ENCODE measurements at places on chromosomes 3 and 15.

DNA sequence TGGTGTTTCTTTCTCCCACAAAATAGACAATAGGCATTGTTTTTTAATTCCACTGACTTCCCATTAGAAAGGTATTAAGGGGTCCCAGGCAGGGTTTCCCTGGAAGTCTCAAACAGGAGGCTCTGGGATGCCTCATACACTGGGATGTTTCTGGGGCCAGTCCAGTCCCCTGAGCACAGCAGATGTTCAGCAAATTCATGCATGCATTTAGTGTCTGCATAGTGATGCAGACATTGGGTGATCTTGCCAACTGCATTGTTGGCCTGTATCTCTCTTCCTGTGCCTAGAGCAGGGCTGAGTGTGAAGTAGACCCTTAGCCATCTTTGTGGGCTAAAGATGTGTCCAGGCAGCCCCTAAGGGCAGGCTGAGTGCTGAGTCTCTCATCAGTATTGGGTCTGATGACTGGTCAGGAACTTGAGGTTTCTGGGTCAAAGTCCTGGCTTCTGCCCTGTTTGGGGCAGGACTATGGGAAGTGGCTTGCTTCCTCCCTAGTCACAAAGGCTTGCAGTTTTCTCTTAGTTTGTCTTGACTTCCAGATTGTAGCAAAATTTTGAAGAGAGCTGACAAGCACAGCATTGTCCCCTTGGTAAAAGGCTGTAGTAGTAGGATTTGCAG lies 56.5 kb downstream of the BSN start:
- no peak for DNase-seq

DNA sequence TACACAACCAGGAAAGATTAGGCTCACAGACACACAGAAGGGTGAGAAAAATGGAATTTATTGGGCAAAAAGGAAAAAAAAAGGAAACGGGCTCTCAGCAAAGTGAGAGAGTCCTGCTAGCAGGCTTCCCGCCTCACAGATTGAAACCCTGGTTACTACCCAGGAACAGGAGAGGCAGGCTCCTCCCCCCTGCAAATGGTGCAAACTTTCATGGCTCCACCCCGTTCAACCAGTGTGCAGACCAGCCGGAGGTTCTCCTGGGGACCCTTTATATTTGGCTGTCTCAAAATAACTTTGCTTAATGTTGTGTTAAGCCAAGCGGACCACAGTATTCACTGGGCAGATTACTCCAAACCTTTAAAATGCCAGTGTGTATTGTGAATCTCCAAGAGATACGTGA lies 40.3 kb downstream of the IL1RAP start:
- no peak for DNase-seq

DNA sequence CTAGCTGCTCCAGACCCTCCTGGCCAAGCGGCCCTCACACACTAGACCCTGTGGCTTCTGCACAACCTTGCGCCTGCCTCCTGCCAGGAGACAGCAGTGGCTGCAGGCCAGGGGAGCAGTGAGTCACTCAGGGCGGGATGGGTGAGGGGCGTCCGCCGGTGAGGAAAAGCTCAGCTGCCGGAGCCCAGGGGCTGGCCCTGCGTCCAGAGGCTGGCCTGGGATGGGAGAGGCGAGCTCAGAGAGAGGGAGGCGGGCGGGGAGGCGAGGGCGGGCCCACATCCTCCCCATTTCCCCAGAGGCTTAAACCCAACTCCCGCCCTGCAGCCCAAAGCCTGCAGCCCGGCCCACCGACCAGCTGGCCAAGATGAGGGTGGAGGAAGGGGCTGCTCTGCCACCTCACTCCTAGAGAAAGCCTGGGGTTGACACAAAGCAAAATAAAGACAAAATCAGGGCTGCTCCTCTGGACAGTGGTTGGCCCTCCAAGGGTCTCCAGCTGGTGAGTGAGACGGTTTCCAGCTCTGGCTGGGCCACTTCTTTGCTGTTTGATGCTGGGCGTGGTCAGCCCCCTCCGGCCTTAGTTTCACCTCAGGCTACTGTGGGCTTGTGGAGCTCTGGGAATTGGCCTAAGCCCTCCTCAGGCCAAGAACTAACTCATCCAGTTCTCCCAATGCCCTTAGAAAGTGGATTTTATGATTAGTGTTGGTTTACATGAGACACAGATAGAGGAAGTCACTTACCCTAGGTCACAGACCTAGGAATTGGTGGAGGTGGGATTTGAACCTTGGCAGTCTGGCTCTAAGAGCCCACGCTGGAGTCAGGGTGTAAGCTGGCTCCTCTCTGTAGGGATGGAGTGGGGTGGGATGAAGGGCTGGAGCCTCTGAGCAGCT lies 50.6 kb downstream of the IQSEC1 start:
- DNase-seq, result peak; percentile 75

- DNase-seq, result no peak
Measured at GRCh38 chr3:122132949-122133540, 50.4 kb upstream of the CASR start.

DNA sequence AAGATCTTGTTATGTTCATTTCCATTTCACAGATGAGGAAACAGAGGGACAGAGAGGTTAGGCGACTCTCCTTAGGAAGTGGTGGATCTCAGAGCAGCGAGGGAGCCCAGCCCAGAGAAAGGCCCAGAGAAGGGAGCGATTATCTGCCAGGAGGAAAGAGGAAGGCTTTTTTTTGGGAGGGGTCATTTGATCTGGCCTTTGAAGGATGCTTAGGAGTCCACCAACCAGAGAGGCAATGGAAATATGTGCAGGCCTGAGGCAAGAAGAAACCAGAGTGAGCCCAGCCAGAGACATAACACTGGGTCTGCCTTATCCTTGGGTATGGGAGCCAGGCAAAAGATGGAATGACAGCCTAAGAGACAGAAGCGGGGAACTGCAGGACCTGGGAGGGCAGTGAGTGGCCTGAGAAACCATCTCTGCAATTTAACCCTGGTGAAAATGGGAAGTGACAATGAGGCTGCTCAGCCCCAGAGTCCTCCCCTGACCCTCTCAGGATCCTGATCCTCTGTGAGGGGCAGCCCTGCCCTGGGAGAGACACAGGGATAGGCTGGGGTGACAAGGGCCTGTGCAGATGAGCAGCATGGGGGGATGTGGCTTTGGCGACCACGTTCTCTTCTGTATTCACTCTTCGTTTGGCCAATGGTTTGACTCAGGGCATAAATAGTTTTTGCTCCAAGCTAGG lies 163.2 kb downstream of the WNT7A start:
- no peak for DNase-seq

DNA sequence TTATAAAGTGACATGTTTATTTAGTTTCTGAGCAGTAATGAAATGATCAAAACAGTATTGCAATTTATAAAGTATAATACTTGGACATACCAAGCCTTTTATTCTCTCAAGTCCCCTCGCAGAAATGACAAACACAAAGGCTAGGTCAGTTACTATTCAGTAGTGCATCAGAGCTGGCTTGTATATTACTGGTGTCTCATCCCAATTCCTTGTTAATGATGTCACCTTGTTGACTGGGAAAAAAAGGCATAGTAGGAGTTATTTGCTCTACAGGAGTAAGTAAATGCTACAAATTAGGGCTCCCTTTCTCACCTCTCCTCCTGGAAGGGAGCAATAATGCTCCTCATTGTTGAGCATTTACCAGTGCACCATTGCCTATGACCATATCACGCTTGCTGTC lies 317.6 kb downstream of the CHL1 start:
- no peak for DNase-seq

- DNase-seq, result peak; percentile 23
Measured at GRCh38 chr15:70892002-70892911, at the start of the genes LRRC49 and THAP10. TSS of gene LRRC49 (plus strand) at chr15:70892826. CDS start at chr15:70892895, 69 bp downstream. TSS of gene THAP10 (minus strand) at chr15:70892433. CDS start at chr15:70892272, 161 bp downstream.

GRCh38 chr3:171311784-171312183 lies 148.4 kb downstream of the TNIK start:
- no peak for DNase-seq

DNA sequence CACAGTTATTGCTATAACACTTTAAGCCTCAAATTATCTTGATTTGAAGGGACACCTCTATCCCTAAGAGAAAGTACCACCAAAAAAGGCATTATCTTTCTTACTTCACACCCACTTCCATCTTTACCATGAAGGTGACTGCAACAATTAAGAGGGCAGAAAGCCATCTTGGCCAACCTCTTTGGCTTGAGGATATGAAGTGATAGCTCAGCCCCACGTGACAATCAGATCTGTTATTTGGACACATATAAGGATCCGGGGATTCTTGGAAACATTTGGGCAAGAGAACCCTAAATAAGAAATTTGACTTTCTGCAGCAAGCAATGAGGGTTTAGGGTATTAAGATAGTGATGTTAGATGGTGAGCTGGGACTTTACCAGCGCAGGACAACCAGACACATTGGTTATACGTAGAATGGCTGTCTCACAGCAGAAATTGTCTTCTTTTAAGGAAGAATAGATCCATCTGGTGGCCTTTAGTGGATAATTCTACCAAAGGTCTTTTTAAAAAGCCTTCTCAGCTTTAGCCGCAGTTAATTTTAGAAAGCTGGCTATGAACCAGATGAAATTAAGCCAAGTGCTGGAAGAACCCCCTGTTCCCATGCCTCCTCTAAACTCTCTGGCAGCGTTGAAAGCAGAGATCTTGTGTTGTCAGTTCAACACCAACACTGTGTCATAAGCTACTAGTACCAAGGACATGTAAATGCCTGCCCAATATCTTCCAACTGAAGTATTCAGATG lies 12.3 kb downstream of the HCLS1 start:
- DNase-seq, result no peak

GRCh38 chr3:149330609-149331331 lies 2.7 kb downstream of the TM4SF18 start:
- DNase-seq, result no peak

DNA sequence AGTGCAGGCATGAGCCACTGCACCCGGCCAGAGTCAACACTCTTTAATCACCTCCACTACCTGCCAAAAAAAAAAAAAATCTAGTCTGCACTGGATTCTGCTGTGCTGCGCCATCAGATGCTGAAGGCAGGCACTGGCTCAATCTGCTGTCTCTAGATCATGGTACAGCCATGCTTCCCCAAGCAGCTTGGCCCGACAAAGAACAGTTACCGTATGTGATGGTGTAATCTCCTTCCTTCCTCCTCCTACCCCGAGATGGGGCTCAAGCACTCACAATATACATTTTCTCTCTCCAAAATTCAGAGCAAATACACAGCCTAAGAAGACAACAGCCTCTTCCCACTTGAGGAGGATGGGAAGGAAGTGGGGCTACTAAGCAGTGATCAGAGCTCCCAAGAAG lies 45.1 kb downstream of the DAPK2 start:
- no peak for DNase-seq

DNA sequence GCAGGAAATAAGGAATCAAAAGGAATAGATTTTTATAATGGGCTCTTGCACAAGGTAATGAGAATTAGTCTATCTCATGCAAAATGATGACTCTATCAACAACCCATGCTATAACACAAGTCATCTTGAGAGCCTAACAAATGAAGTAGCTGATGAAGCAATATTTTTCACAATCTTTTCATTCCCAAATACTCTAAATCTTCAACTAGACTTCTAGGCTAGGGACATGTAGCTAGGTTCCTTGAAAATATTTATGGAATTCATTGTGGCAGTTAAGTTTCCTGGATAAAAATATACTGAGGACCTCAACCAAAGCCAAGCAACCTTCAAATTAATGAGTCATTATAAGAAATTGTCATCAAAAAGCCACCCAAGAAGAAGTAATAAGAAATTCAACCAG lies 55.4 kb downstream of the DCBLD2 start:
- no peak for DNase-seq

DNA sequence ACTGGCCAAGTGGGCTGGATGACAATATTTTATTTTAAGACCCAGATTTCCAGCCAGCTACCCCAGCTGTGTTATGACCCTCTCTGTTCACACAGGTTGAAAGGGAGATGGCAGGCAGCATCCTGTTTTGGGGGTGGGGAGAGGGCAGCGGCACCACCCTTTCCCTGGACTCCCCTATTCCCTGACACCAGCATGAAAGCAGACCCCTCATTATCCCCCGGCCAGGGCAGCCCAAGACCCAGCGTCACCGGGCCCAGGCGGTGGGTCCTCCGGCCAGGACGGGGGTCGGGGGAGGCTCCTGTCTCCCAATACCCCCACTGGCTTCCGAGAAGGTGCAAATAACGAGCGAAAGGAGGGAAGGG lies 127.6 kb upstream of the MEF2A start:
- DNase-seq, result no peak

DNA sequence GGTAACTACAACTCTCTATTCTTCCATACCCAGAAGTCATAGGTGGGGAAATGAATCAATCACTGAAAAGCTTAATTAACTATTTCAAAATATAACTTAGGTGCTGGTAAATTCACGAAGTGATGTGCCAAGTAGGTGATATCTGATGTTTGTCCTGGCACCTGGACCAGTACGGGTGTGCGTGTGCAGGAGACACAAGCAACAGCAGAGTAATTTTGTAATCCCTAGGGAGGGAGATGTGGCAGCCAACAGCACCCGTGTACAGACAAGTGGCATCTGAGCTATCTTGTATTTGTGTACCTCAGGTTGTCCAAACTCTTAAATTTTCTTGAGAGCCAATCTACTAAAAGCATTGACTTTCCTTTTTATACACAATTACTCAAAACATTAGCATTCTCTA lies 22.8 kb downstream of the USF3 start:
- no peak for DNase-seq

- peak; percentile 73 for DNase-seq
Measured at GRCh38 chr3:42195879-42196330, 70.1 kb downstream of the CCK start.

- no peak for DNase-seq
Measured at GRCh38 chr3:39935261-39935660, 125.9 kb downstream of the MYRIP start.

DNA sequence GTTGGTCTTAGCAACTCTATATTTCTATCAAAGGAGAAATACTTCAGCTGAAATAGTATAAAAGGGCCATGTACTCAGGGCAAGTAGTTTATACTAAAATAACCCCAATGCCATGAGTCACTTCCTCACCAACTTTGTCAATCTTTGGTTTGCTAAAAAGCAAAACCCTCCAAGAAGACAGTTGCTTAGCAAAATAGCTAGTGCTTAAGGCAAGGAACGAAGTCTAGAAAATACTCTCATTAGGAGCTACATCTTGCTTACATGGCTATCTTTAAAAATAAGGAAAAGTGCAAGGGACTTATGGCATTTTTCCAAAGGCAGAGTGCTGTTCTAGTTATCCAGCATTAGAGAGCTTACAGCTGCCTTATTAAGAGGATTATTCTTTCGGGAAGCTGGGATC lies 28.4 kb downstream of the P3H2 start:
- DNase-seq, result no peak

- DNase-seq, result no peak
Measured at GRCh38 chr15:40739047-40739446, 16.0 kb downstream of the RMDN3 start.

GRCh38 chr3:143203848-143204247 lies 84.3 kb downstream of the CHST2 start:
- no peak for DNase-seq

GRCh38 chr3:178948546-178948945 lies 123.1 kb downstream of the ZMAT3 start:
- no peak for DNase-seq

GRCh38 chr3:103126115-103126514 lies 691.3 kb downstream of the ZPLD1 start:
- DNase-seq, result no peak

- no peak for DNase-seq
Measured at GRCh38 chr15:48010316-48010715, 110.5 kb upstream of the SLC24A5 start.

GRCh38 chr15:63870043-63870394 lies 36.3 kb upstream of the HERC1 start:
- DNase-seq, result no peak
